ENCODE measurements at places on chromosomes 2 and 18.

- DNase-seq: peak; percentile 66
Observed at GRCh38 chr2:230713331-230714135, 891 bp downstream of the CAB39 start.

DNA sequence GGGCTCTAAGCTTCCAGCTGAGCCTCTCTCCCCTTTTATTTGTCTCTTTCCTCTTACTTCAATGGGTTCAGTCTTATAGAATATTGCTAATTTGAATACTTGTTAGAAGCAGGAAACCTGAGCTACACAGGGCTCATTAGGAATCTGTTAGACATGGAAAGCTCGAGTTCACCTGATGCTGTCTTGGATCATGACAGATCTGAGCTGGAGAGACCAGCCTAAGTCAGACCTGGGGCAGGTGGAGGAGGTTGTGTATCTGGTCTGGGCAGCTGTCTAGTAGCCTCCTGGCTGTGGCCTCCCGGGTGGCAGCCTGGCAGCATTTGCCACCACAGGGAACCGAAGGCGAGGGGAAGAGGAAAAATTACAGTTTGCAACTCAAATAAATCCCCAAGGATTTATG lies 185.9 kb downstream of the ICOS start:
- DNase-seq: no peak

DNA sequence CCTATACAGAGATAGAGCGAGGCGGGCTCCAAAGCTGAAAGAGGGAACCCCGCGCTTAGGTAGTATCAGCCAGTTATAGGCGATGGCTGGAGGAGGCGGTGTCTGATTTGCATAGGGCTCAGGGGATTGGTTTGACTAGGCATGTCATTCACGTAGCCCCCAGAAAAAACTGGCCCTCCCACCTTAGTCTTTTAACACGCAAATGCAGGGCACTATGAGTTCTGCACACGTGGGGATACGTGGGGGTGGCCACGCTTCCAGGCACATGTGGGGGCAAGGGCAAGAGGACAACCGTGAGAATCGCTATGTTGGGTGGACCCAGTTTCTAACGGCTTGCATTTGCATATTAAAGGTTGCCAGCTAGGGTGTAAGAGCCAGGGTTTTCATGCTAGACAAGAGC lies 56.7 kb upstream of the MSTN start:
- no peak for DNase-seq

DNA sequence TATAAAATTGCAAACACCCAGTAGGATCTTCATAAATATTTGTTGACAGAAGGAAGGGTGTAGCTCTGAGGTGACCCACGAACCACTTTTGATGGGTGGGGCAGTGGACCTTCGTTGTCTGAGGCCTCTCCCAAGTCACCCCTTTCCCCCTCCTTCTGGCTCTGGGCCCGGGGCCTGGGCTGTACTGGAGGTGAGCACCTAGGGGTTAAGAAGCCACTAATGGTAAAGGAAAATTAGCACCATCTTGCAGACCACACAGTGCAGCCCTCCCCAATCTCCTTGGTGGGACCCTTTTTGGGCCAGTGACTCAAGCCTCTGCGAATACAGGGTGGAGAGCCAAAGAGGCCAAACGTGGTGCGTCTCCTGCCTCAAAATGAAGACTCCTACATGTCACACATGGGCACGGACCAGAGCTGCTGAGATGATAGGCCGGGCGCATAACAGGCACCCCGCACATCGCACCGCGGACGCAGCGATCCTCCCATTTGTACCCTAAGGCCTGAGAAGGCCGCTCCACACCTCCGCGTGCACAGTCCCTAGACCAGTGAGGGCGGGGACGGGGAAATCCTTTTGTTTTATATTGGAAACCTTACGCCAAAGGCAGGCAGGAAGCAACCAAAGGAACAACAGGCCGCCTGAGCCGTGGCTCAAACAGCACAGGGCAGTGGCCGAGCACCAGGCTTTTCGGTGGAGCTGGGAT lies 31.9 kb upstream of the ATP6V1B1 start:
- DNase-seq: no peak

DNA sequence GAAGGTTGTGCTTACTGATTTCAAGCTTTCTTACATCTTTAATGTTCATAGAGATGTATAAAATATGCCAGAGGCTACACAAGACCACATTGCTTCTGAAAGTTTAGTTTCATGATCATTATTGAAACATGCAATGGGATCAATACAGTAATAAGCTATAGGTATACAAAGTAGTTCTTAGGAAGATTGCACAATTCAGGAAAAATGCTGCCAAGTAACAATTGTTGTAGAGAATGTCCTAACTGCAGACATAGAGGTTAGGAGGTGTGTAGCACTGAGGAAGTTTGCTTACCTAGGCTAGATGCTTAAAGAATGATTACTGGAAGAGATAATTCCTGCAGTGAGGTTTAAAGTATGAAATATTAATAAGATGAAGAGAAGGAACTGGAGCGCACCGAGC lies 259.5 kb upstream of the CYRIA start:
- DNase-seq: no peak

GRCh38 chr2:2810504-2810903 lies 479.4 kb upstream of the MYT1L start:
- DNase-seq: no peak

DNA sequence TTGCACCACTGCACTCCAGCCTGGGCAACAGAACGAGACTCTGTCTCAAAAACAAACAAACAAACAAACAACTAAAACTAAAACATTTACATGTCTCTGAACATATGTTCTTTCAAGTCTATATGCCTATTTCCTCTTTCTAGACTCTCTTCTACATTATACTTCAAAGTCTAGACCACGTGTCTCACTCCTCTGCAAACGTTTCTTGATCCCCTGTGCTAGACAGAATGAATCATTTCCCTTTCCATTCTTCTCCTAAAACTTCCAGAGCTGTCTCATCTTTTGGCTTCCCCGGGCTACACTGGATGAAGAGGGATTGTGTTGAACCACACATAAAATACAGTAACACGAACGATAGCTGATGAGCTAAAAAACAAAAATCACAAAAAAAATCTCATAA lies 67.1 kb downstream of the BAZ2B start:
- DNase-seq: no peak

GRCh38 chr2:38765149-38765548 lies 12.9 kb upstream of the GEMIN6 start:
- DNase-seq: no peak

- DNase-seq: no peak
Observed at GRCh38 chr18:60654298-60654697, 281.7 kb upstream of the MC4R start.

DNA sequence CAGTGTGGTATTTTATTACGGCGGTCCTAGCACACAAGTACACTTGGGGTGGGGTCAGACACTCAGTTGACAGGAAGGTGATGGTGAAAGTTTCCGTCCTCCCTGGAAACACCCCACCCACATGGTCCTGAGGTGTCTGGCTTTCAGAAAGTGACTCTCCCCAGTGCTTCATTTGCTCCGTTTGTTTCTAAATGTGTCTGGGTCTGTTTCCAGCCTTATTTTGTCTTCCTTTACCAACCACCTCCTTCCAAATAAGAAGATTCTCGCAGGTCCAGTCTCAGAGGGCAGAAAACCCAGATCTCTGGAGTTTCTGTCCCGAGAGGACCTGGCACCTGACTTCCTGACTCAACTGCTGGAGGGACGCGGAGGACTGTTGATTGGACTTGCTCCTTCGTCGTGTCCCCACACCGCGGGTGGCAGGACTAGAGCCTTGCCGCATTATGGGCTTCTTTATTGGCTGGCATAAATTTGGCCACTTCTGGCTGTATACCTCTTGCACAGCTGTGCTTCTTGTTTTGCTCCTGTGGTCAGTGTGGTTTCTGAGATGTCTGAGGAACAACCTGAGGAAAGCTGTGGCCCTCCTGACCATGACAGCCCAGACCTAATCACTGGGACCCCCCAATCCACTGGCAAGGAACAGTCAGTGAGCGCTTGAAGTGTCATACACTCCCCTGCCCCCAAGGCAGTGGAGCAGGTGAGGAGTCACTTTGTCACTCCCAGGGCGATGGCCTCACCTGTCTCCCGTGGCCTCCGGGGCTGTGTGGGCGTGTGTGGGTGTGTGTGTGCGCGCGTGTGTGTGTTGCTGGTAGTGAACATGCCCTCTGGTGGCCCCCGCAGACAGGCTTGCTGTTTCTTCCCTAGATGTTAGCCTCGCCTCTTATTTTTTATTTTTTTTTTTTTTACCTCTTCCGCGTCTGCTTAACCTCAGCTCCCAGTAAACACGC lies 45.6 kb downstream of the MEX3C start:
- peak; percentile 81 for DNase-seq

GRCh38 chr2:86825693-86826381 lies 35.1 kb upstream of the CD8A start:
- DNase-seq: peak; percentile 61

GRCh38 chr2:11753886-11754699 lies 7.7 kb downstream of the LPIN1 start:
- DNase-seq: peak; percentile 79

GRCh38 chr2:39156107-39156506 lies 35.3 kb upstream of the SOS1 start:
- no peak for DNase-seq

- DNase-seq: no peak
Observed at GRCh38 chr2:47422016-47422415, 19.1 kb downstream of the MSH2 start.

DNA sequence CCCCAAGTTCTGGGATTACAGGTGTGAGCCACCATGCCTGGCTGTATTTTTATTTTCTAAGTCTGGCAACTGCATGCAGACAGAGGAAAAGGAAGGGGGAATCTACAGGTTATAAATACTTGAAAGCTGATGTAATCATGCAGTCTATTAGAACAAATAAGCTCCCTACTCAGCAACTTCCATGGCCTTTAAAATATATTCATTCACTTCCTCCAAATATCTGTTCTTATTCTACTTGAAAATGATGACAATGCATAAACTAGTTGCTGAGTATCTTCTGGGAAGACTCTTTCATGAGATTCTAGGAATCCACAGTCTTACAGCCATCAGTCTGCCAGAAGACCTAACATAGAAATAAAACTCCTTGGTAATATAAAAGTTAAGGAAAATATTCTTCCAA lies 66.9 kb upstream of the NCKAP5 start:
- DNase-seq: no peak

DNA sequence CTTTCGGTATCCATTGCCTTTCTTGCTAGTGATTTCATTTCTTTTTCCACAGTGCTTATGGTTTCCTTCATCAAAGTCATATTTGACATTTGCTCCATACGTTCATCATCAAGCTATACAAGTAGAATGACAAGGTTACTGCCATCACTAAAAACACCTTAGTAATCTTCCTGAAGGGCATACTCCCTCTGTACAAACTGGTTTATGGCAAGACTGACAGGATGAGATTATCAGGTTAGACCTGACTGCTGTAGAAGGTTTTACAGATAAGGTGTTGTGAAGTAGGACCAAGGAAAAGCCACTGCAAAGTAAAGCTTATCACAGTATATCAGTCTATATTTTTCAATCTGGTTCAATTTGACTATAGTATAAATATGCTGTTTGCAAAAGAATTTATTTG lies 37.5 kb upstream of the C2orf15 start:
- no peak for DNase-seq

- no peak for DNase-seq
Observed at GRCh38 chr18:32175265-32175664, 14.6 kb upstream of the MEP1B start.

DNA sequence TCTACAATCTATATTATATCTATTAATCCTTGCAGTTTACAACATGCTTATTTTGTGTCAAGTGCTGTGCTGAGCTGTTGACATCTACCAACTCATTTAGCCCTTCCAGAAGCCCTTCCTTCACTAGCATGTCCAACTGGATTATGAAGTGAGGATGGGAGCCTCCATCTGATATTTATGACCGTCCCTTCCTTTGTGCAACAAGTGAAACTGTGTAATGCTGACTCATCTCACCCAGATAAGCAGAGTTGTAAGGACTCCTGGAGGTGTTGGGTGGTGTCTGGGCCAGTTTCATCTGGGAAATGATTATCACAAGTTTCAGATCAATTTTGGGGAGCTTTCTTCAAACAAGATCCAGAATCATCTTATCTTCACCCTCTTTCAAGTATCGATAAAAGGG lies 156.6 kb upstream of the ETAA1 start:
- no peak for DNase-seq

GRCh38 chr2:112310906-112311305 lies 35.5 kb downstream of the ZC3H6 start:
- DNase-seq: no peak

GRCh38 chr2:171271971-171272436 lies 111.3 kb upstream of the TLK1 start:
- DNase-seq: no peak

- peak; percentile 74 for DNase-seq
Observed at GRCh38 chr2:175203621-175204496, 22.3 kb upstream of the ATP5MC3 start.

DNA sequence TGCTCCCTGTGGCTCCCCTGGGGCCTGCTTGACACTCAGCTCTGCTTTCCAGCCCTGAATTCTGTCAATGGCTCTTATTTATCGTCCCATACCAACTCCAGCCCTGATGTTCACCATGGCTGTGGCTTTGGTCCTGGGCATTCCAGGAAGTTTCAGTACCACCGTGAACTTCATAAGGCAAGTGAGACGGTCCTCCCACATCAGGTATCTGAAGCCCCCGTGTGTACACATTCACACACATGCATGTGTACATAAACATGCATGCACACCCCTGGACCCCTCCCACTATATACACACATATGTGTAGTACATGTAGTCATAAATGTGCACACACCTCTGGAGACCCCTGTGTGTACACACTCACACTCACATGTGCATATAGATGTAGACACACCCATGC lies 43.3 kb upstream of the PUM2 start:
- no peak for DNase-seq

DNA sequence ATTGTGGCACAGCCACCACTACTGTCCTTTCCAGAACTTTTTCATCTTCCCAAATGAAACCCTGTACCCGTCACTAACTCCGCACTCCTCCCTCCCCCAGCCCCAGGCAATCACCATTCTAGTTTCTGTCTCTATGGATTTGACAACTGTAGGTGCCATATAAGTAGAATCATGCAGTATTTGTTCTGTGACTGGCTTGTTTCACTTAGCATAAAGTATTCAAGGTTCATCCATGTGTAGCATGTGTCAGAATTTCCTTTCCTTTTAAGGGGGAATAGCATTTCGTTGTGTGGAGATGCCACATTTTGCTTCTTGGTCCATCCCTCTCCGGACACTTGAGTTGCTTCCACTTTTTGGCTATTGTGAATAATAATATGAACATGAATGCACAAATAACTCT lies 842 bp upstream of the CKAP2L start:
- DNase-seq: no peak

- DNase-seq: no peak
Observed at GRCh38 chr18:79210002-79210910, 141.1 kb downstream of the ATP9B start.
